ENCODE measurements at places on chromosomes 4 and X. TPM values are rescaled to one million over a fixed set of nuclear protein-coding genes. Genes with fewer than 3 reads are reported as not detected.

DNA sequence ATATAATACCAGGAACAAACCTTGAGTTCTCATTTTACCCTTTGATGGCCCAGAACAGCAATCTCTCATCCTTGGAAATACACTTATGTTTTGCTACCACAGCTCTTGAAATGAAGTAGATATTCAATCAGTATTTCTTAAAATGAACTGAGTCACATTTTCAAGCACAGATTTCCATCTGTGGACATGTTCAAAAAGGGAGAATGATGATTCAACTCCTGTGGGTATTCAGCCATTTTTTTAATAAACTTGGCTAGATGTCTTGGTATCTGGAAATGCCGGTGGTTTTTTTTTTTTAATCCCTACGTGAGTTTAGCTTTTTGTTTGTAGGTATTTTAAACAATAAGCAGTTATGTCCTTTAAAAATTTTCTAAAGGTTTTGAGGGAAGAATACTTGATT lies 64.2 kb upstream of the TRPC5OS start:
- no peak for DNase-seq

DNA sequence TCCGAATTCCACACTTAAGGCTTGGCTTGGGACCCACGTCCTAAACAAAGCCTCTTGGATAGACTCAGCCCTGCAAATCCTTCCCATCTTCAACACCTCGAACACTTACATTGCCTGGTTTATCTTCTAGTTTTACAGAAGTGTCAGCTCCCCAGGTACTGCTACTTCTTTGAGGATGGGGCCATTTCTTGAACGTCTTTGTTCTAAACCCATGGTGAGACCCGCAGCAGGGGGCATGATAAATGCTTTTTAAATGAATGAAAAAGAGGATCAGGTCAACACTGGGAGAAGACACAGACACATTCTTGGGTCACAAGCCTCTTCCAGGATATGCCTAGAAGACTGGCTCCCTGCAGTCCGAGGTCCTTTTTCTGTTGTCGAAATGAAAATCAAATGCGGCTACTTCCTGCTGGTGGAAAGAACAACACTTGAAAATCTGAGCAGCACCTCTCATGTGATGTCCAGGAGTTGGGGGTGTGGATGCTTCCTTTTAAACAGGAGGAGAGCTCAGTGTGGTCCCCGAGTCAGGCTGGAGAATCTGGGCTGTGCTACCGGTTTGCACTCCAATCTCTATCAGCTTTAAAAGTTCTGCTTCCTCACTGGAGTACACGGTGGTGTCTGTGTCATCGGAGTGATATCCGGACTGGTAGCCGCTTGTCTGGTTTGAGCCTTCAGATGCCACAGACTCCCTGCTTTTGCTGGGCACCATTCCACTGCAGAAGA lies 45.8 kb downstream of the KDR start:
- no peak for DNase-seq

GRCh38 chr4:111579767-111580166 lies 565.5 kb upstream of the FAM241A start:
- no peak for DNase-seq

- DNase-seq: no peak
These were observed 56.3 kb downstream of the SHISA3 start for GRCh38 chr4:42453612-42454011.

DNA sequence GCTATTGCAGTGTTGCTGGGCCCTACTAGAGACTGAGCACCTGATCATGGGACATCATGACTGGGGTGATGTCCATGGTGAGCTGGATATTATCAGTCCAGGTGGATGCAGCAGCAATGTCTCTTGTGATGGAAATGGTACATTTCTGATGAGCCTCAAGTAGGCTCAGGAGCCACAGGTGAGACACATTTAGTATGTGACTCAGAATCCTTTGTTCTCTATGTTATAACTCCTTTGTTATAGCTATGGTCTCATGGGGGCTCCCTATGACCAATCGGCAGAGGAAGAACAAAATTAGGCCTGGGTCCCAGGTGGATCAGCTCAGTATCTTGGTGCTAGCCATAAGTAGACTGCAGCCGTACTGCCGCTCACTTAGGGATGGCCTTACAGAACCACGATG lies 107.9 kb upstream of the FAT1 start:
- DNase-seq: no peak

DNA sequence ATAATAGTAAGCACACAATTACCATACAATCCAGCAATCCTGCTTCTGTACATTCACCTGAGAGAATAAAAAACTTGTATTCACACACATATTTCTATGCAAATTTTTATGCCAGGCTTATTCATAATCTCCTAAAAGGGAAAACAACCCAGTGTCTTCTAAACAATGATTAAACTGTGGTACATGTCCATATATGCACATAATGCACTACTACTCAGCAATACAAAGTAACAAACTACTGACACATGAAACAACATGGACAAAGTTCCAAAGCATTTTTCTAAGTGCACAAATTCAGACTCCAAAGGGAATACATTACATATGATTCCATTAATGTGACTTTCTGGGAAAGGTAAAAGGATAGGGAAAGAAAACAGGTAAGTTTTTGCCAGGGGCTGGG lies 18.0 kb upstream of the FMR1 start:
- no peak for DNase-seq

DNA sequence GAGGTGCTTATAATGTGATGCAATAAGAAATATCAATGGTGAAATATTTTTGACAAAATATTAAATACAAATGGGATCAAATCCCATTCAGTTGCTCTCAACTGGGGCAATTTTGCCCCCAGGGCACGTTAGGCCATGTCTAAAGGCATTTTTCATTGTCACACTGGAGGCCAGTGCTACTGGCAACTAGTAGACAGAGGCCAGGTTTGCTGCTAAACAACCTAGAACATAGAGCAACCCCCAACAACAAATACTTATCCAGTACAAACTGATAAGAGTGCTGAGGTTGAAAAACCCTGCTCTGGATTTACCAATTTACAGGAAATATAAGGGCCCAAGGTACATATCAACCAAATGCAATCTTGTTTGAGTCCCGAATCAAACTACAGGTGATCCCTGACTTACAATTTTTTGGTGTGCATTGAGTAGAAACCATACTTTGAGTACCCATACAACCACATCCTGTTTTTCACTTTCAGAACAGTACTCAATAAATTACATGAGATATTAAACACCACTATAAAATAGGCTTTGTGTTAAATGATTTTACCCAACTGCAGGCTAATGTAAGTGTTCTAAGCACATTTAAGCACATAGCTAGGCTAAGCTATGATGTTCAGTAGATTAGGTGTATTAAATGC lies 237.5 kb downstream of the HNRNPD start:
- no peak for DNase-seq

GRCh38 chr4:93749292-93749761 lies 79.2 kb upstream of the ATOH1 start:
- DNase-seq: no peak

GRCh38 chrX:19190902-19191301 lies 68.6 kb upstream of the ADGRG2 start:
- DNase-seq: no peak

DNA sequence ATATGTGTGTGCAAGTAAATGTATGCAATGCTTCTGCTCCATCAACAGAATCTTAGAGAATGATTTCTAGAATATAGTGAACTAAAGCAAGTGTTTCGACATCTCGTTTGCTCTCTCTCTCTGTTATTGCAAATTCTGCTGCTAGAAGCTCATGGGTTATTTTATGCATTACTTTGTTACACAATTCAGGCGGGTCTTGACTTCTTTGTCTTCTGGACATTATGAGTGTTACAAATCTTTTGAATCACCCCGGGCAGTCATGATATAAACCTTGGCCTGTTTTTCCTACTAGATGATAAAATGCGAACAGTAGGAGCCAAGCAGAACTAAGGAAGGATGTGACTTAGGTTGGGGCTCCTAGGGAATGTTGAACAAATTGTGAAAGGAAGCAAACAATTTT lies 166.4 kb upstream of the SFRP2 start:
- DNase-seq: no peak

DNA sequence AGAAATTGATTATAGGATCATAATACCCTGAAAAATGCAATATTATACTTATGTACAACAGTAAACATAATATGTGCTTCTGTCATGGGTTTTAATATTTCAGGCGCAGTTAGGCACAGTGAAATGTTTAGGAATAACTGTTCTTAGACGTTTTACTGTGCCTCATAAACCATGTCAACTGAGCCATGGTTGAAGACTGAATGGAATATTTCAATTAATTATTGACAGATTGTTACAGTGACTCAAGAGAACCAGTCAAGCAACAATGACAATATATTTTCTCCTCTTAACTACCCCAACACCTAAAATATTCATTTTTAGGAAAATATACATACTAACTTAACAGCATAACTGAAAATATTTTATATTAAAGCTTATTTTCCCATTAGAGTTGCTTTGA lies 852.7 kb upstream of the FRG1 start:
- DNase-seq: no peak

- no peak for DNase-seq
These were observed 116.2 kb upstream of the LNX1 start for GRCh38 chr4:53707491-53707890.

- no peak for DNase-seq
These were observed 55.2 kb downstream of the HPGD start for GRCh38 chr4:174467107-174467506.

DNA sequence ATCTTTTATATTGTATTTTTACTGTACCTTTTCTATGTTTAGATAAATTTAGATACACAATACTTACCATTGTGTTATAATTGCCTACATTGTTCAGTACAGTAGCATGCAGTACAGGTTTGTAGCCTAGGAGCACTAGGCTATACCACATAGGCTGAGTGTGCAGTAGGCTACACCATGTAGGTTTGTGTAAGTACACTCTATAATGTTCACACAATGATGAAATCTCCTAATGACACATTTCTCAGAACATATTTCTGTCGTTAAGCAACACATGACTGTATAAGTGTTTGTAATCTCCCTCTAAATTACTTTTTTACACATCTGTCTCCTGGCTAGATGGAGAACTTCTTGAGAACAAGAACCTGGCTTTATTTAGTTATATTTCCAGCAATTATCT lies 40.3 kb downstream of the UCHL1 start:
- DNase-seq: no peak

- no peak for DNase-seq
These were observed 14.6 kb upstream of the RBM3 start for GRCh38 chrX:48559636-48560035.

GRCh38 chr4:14575919-14576318 lies 426.4 kb upstream of the CPEB2 start:
- DNase-seq: no peak

DNA sequence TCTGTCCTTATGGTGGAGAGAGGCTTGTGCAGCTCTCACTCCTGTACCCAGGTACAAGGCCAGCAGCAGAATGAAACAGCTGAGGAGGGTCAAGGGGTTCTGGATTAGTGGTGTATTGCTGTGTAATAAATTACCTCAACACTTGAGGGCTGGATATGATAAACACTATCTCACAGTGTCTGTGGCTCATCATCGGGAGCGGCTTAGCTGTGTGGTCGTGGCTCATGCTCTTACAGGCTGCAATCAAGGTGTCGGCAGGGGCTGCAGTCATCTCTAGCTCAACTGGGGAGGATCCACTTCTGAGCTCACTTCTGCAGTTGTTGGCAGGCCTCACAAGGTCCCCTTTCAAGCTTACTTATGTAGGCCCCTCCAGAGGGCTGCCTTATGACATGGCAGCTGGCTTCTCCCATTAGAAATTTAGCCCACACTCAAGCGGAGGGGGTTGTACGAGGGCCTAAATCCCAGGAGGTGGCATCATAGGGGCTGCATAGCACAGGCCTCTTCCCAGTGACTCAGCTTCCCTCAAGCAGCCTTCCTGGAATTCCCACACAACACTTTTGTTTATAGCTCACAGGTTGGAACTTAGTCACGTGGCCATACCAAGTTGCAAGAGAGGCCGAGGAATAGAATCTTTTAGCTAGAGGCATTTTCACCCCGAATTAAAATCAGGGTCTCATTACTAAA lies 148.2 kb upstream of the RPS6KA3 start:
- DNase-seq: no peak

- no peak for DNase-seq
These were observed 39.2 kb downstream of the USP11 start for GRCh38 chrX:47272013-47272408.

GRCh38 chr4:88812420-88812819 lies 114.8 kb upstream of the NAP1L5 start:
- DNase-seq: no peak

- DNase-seq: no peak
These were observed 4.7 kb downstream of the SPARCL1 start for GRCh38 chr4:87524456-87524855.

Gene ADAM29
- polyA plus RNA-seq: not detected

Gene SULT1E1
- 29.1 TPM for polyA plus RNA-seq

Gene NAP1L2
- polyA plus RNA-seq: 1.2 TPM

Gene RIPPLY1
- 0.24 TPM for polyA plus RNA-seq

Gene GPR82
- polyA plus RNA-seq: 0.05 TPM

Gene HPGDS
- polyA plus RNA-seq: 9.1 TPM

Gene USP17L29
- polyA plus RNA-seq: not detected

Gene RHOXF2B
- not detected for polyA plus RNA-seq

Gene SFRP2
- polyA plus RNA-seq: 169 TPM

Gene KLHL2
- 9.5 TPM for polyA plus RNA-seq

Gene PPP1R2C
- polyA plus RNA-seq: not detected

Gene NPY1R
- 7.1 TPM for polyA plus RNA-seq

Gene PACRGL
- polyA plus RNA-seq: 14.2 TPM

Gene GYPE
- polyA plus RNA-seq: 2.0 TPM

Gene RPS6KA6
- polyA plus RNA-seq: 3.6 TPM

Measured in muscle of back (tissue), 13 donors.